ENCODE measurements at places on chromosomes 2 and 18. TPM values are rescaled to one million over a fixed set of nuclear protein-coding genes. Genes with fewer than 3 reads are reported as not detected.
A peak's percentile ranks its signal among the peaks of the same experiment; 100 is the strongest.

DNA sequence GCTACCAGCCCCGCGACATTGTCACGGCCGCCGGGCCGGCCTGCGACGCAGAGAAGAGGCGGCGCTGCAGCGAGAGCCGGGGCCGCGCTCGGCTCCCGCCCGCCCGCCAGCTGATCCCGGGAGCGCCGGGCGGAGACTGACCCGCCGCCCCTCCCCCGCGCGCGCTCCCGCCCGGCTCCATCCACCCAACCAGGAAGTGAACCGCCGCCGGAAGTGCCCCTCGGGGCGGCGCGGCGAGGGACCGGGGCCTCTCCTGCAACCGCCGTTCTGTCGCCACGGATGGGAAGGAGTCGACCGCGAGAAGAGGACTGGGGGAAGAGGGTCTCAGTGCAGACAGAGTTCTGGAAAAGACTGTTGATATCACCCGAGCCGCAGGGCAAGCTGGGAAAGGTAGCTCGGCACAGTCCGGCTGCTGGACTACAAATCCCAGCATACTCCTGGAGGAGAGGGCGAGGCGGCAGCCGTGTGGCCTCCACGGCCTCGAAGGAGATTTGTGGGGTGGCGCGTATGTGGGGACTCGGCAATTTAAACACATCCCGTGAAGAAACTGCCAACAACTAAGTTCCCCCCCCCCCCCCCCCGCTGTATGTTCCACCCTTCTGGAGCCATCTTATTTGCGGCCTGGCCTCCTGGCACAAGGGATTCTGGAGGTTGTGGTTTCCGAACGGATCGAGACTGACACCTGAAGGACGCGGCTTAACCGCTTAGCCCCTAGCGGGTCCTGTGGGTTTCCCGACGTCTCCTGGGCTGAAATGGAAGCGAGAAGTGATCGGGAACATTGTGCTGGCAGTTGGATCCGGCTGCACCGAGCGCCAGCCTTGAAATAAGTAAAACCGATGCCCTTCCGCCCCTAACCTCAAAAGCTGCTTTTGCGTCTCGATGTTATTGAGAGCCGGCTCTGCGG, at the start of gene AAK1:
Gene AAK1, minus strand, starts transcription at position 138 of the 904 bp plus-strand sequence. CDS start 699 bp downstream, outside the sequence.
- peak; percentile 97 for DNase-seq

EVA1A gene
- total RNA-seq: 6.9 TPM

DNA sequence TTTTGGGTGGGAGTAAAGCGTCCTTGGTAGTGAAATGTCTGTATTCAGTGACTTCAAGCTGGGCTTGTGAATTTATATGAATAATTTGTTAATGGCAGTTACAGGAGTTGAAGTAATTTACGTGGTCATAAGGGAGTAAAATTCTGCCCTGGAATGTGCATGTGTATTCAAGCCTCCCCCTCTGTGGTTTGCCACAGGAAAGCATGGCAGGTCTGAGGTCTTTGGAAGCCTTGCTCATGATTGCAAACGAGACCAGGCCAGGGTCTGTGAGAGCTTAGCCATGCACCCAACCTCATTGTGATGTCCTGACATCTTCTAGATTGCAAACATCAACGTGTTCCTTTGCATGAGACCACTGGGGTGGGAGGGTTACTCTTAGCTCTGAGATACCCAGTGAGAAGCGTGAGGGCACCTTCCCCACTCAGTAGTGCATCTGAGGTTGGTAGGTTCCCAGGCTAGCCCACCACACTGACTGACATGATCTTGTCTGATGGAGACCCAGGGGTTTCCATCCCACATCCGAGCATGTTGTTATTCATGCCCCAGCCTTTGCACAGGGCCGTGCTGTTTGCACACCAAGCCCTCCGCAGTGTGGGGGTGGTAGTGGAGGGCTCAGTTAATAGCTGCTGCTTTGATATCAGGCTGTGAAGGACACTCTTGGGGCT, 216.5 kb downstream of the KLHL29 start:
- no peak for DNase-seq

ALPI gene
- not detected for total RNA-seq

MATN3 gene
- total RNA-seq: 0.31 TPM

DNA sequence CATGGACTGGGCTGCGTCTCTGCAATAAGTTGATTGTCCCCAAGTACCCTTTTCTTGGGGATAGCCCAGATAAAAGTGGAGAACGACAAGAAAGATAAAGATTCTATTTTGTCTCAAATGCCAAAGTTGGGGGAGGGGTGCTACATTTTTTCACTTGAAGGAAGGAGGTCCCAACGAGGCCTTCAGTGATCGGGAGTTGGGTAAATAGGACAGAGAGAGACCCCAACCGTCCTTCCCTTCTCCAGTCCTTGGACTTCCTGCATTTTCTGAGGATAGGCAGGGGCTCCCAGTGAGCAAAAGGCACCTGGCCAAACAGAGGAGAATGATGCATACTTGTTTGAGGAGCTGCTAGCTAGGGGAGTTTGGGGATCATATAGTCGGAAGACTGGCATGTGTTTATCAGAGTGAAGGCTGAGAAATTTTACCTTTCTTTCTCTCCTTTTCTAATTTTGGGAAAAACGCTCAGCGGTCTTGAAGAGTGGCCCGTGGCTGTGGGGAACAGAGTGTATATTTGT, 3.5 kb upstream of the EN1 start:
- DNase-seq: no peak

ZNF521 gene
- 67.1 TPM for total RNA-seq

GRCh38 chr2:227411990-227412350, 24.2 kb upstream of the SCYGR1 start:
- no peak for DNase-seq

DNA sequence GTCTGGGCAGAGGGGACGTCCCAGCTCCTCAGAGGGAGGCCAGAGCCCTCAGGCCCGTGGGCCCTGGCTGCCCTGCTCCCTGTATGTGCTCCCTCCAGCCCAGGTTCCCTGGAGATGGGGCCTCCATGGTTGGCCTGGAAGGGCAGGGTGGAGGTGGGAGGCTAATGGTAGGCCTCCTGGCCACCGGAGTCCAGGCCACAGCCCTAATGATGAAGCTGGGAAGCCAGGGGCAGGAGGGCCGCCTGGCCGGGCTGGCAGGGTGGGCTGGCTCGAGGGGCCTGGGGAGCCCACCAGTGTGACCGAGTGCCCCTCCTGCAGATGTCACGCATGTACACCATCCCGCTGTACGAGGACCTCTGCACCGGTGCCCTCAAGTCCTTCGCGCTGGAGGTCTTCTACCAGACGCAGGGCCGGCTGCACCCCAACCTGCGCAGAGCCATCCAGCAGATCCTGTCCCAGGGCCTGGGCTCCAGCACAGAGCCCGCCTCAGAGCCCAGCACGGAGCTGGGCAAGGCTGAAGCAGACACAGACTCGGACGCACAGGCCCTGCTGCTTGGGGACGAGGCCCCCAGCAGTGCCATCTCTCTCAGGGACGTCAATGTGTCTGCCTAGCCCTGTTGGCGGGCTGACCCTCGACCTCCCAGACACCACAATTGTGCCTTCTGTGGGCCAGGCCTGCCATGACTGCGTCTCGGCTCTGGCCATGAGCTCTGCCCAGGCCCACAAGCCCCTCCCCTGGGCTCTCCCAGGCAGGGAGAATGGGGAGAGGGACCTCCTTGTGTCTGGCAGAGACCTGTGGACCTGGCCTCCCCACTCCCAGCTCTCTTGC, 9.0 kb upstream of the CAPN10 start:
- no peak for DNase-seq

All from muscle of leg (tissue), 16 donors.